ENCODE measurements at places on chromosomes 12 and 14. TPM values are rescaled to one million over a fixed set of nuclear protein-coding genes. Genes with fewer than 3 reads are reported as not detected.

The CLEC4D gene
- total RNA-seq = not detected

DNA sequence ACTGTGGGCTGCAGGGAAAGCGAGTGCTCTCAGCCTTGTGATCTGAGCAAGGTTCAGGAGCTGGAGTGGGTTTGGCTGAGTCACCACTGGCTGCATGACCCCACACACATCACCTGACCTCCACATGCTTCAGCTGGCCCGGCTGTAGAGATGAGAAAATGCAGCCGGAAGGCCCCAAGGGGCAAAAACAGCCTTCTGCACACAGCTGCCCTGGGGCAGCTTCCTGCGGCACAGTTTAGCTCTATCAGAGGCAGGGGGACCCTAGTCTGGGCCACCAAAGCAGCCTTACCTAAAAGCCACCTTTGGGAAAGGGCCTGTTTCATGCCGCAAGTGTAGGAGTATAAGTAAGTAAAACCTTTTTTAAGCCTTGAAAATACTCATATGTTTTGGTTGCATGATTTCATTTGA lies 123.3 kb downstream of the SSPN start:
- no peak for DNase-seq

The EML1 gene
- total RNA-seq = 38.1 TPM

The JDP2 gene
- total RNA-seq = 53.3 TPM

The LRRK2 gene
- not detected for total RNA-seq

The AMDHD1 gene
- total RNA-seq = not detected
